ENCODE measurements at places on chromosomes 6 and 20.

- no peak for ATAC-seq
Measured at GRCh38 chr6:33577718-33578117, 2.4 kb downstream of the BAK1 start.

- ATAC-seq: no peak
Measured at GRCh38 chr6:66771626-66772025, 1064.6 kb upstream of the EYS start.

DNA sequence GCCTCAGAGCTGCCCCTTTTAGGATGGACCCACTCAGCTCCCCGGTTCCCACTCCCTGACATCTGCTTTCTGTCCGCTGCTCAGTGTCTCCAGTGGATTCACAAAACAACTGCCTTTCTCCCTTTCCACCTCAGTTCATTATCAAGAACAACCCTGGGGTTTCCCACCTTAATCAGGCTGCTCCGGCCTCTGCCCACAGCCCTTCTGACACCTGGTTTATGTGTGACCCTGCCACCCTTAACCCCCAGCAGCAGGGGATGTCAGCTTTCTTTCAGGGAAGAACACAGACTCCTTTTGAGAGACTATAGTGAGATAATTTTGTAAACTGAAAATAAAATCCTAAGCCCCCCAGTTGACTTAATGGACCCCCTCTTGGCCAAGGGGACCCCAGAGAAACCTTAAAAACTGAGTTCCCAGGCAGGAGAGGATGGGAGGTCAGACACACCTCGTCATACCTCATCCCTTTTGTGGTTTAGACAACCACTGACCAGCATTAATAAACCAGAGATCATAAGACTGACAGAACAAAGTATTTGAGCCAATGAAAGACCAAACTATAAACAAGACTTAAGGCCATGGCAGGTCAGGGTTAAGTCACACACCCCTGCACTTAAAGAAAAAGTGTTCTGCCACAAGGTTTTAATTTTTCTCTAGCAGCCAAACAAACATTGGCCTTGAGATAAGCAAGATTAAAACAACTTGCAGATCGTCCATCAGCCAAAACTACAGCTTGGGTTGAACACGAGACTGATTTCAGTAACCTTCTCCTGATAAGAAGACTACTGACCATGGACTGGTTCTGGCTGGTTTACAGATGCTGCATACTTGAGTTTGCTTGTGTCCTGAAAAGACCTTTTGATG, 42.4 kb upstream of the DDR1 start:
- no peak for ATAC-seq

DNA sequence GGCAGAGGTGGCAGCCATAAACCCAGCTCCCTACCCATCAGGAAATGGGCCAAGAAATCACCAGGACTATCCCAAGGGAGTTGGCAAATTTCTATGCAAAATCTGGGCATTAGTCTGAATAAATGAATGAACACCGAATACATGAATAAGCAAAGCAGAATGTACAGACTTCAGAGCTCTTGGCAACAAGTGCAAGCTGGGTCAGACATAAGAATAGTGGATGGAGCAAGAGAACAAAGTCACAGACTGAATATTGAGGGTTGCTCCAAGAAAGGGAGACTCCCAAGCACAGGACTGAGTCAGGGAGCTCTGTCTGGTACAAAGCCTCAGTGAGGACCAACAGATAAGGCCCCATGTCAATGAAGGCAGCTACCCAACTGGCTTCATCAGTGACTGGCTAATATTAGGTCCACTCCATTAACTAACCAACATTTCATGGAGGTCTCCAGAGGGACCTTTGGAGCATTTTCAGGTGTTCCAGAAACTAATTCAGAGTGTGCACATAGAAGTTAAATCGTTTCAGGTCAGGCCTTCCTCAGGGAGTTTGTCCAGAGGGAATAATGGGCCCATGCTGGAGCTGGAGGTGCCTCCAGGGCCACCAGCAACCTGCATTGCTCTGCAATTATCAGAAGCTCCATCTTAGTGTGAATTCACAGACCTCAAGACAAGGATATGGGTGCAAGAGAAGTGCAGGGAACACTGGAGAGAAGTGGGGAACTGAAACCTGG, 191.5 kb upstream of the RALGAPA2 start:
- no peak for ATAC-seq

- ATAC-seq: no peak
Measured at GRCh38 chr20:7155794-7156193, 388.3 kb downstream of the BMP2 start.

- no peak for ATAC-seq
Measured at GRCh38 chr20:32204205-32205109, 3.1 kb downstream of the PLAGL2 start.

GRCh38 chr6:77462359-77463307, 658 bp downstream of the HTR1B start:
- peak; percentile 1 for ATAC-seq

- ATAC-seq: no peak
Measured at GRCh38 chr6:30775104-30775503, 30.8 kb upstream of the IER3 start.

- no peak for ATAC-seq
Measured at GRCh38 chr6:14634072-14634471, 516.5 kb downstream of the CD83 start.

DNA sequence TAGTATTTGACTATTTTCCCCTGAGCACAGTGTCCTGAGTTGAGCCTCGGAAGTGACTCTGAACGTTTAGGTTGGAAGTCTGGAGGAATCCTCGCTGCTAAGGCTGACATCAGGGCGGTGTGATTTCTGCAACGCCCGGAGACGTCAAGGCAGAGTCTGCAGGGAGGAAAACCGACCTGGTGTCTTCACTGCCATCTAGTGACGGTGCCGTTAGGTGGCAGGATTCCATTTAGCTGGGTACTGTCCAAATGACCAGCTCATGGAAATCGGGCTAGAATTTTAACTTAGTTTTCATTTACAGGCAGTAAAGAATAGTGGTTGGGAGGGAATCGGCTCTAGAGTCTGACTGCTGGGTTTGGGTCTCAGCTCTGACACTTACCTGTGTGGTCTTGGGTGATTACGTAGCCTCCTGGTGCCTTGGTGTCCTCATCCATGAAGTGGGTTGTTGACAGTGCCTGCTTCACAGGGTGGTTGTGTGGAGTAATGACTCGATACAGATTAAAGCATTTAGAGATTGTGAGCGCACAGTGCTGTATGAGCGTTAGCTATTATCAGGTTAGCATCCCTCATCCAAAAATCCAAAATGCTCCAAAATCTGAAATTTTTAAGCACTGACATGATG, 35.0 kb downstream of the FOXF2 start:
- ATAC-seq: peak; percentile 84

- no peak for ATAC-seq
Measured at GRCh38 chr6:132021552-132022375, 70.6 kb upstream of the CCN2 start.

DNA sequence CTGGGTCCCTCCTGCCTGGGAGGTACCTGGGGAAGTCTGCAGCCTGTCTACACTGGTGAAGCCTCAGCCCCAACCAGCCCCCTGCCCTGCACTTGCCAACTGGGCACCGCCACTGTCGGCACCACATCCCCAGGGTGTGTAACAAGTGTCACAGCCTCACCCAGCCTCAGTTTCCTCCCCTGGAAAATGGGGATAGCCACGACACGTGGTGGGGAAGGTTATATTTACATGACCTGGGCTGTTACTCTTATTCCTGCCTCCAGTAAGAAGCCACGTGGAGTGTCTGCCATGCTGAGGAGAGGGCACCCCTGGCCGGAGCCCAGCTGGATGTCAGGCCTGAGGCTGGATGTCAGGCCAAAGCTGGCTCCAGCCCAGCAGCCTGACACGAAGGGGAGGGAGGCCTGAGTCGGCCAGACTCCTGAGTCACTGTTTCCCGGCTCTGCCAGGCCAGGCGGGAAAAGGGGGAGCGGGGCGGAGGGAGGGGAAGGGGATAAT, 44.9 kb downstream of the SNAI1 start:
- peak; percentile 76 for ATAC-seq

GRCh38 chr6:165223736-165224135, 85.7 kb downstream of the C6orf118 start:
- no peak for ATAC-seq

GRCh38 chr6:147837540-147837939, 329.1 kb downstream of the SAMD5 start:
- ATAC-seq: no peak

DNA sequence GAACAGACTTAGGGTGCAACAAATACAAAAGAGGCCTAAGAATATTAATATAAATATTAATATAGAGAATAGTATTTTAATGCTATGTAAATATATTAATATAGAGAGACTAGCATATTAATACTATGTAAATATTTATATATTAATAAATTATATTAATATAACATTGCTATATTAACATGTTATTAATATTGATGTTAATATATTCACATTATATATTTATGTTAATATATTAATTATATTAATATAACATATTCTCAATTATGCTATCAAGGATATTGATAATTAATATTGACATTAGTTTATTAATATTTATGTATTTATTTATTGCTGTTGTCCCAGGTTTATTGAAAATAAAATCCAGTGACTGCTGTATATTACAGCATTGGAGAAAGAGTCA, 1.1 kb upstream of the MAS1L start:
- ATAC-seq: no peak

- ATAC-seq: no peak
Measured at GRCh38 chr6:156199182-156199581, 578.0 kb upstream of the ARID1B start.

DNA sequence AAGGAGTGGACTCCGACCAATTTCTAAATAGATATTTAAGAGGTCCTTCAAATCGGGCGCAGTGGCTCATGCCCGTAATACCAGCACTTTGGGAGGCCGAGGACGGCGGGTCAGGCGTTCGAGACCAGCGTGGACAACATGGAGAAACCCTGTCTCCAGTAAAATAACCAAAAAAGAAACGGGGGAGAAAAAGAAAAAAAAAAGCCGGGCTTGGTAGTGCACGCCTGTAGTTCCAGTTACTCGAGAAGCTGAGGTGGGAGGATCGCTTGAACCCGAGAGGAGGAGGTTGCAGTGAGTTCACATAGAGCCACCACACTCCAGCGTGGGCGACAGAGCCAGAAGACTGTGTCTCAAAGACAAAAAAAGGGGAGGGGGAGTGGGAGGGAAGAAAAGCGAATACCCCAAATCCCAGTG, 53.3 kb upstream of the HFE start:
- ATAC-seq: no peak

GRCh38 chr6:149289192-149289781, 28.2 kb upstream of the TAB2 start:
- no peak for ATAC-seq

DNA sequence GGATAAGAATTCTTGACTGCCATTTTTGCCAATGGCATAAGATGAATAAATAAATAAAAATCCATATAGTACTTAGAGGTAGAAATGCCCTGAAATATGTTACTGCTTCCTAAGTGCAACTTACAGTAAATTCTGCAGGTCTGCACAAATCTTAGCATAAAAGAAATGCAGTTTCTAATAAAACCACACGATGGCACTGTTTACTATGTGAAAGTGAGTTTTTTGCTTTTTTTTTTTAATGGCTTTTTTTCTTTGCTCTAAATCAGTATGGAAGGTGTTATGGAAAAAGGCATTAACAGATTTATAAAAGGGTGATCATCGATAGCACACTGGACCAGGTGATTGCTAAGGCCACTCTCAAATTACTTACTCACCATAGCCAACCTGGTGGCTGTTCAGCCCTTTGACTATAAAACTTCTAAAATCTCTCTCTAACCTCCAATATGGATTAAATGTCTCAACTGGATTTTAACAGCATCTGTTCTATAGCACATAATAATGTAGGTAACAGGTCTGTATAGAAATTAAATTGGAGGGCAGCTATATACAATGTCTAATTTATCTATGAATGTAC, 45.8 kb downstream of the AHI1 start:
- ATAC-seq: peak; percentile 48

GRCh38 chr6:74410630-74411029, 714.6 kb downstream of the CD109 start:
- no peak for ATAC-seq

DNA sequence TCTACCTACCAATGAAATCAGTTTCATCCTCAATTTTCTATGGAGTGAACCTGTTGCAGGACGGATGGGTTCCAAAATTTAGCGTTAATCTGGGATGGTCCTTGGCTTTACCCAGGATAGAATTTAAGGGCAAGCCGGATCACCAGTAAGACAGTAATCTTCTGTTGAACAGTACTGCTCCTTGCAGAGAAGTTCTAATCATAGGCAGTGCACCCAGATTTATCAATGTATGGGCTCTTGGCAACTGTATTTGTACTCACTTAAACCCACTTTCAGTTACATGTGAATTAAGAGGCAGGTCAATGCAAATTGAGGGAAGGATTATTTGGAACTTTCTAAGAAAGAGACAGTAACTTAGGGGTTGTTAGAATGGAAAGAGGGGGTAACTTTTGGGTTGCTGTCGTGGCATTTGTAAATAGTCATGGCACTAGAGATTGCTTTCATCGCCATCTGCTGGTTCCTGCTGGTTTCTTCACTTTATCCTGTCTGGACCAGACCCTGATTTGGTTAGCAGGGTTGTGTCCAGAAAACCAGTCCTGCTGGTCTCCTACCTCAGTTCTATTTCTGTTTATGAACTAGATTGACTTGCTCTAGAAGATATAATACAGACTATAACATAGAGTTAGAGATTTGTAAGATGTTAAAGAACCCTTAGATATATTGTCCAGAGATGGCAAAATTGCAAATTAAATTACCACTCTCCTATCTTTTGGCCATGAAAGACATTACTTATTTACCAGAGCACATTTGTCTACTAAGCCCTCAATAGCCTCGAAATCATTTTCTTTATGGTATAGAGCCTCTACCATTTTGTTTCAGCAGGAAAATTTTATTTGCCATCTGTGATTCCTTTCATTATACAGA, 646.3 kb downstream of the UTRN start:
- peak; percentile 82 for ATAC-seq

DNA sequence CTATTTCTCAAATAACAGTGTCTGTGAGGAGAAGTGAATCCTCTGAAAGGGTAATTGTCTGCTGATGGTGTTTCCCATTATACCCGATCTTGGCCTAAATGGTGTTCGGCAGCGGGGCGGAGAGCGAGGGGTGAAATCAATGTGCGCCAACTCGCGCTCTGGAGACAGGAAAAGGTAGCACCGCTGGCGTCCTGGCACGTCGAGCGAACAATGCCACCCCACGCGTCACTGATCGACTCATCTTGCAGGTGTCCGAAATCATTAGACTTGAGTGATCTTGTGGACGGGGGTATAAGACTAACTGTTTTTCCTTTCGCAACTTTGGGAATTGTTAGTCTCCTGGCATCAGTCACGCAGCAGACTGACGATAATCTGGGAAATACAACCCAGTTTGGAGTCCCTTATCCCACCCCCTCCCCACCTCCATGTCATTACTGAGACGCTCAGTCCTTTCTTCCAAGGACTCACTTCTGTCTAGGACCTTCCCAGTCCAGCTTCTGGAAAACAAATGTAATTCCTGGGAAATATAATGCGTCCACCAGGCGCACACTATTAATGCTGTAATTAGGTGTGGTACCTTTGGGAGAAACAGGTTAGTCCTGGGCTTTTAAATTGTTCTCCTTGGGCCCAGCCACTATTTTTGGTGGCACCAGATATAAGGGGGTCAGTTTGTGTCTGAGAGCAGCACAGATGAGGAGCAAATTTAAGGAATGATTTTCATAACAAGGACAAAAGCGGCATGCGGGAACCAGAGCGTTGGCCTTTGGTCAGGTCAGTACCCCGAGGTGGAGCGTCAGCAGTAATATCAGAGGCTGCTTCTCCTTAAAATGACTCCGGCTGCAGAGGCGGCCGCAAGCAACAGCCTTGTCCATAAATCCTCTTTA, 2.3 kb downstream of the LINC00237 start:
- no peak for ATAC-seq

- ATAC-seq: no peak
Measured at GRCh38 chr6:128131036-128131435, 230.2 kb upstream of the THEMIS start.

- ATAC-seq: no peak
Measured at GRCh38 chr6:109351231-109352130, 30.8 kb downstream of the CD164 start.

GRCh38 chr6:26234421-26235301, 130.3 kb upstream of the BTN3A2 start:
- ATAC-seq: peak; percentile 87
